ENCODE measurements at places on chromosomes 13 and 19.

GRCh38 chr13:68998056-68998455 is 1109.6 kb upstream of the ATXN8OS start:
- no peak for DNase-seq

- no peak for DNase-seq
Observed at GRCh38 chr13:111562716-111563115, 242.3 kb downstream of the TEX29 start.

- no peak for DNase-seq
Observed at GRCh38 chr19:37505958-37506386, 767 bp upstream of the ZNF793 start.

DNA sequence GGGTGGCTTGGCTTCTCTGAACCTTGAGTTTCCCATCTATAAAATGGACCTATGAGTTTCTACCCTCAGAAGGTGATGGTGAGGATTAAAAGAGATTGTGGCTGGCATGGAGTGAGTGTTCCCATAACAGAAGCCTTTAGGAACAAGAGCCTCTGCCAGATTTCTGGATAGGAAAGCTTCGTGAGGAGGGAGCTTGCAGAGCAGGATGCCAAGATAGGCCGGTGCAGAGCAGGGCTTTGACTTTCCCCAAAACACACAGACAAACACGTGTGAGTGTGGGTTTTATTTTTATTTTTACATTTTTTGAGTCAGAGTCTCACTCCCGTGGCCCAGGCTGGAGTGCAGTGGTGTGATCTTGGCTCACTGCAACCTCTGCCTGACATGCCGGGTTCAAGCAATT is 3.7 kb upstream of the CNN1 start:
- DNase-seq: no peak

GRCh38 chr19:44903602-44904425 is 1.8 kb upstream of the APOE start:
- peak; percentile 70 for DNase-seq

DNA sequence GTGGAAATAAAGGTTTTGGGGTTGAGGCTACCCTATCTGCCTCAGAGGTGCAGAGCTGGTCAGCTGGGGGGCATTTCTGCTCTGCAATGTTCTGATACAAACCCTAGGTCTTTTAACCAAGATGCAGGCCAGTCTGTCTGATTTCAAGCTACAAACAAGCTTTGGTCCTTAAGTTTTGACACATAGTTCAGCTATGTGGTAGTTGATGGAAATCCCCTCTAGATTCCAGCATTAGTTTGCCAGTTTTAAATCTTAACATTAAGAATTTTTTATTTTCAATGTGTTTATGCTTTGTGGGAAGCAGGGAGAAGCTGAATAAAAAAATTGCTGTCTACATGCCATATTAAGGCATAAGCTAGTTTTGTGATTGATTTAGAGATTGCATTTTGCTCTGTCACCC is 225.7 kb downstream of the LMO7 start:
- no peak for DNase-seq

- DNase-seq: no peak
Observed at GRCh38 chr13:41835871-41836270, 125.0 kb downstream of the VWA8 start.

- no peak for DNase-seq
Observed at GRCh38 chr13:95603887-95604555, 40.5 kb downstream of the DZIP1 start.

DNA sequence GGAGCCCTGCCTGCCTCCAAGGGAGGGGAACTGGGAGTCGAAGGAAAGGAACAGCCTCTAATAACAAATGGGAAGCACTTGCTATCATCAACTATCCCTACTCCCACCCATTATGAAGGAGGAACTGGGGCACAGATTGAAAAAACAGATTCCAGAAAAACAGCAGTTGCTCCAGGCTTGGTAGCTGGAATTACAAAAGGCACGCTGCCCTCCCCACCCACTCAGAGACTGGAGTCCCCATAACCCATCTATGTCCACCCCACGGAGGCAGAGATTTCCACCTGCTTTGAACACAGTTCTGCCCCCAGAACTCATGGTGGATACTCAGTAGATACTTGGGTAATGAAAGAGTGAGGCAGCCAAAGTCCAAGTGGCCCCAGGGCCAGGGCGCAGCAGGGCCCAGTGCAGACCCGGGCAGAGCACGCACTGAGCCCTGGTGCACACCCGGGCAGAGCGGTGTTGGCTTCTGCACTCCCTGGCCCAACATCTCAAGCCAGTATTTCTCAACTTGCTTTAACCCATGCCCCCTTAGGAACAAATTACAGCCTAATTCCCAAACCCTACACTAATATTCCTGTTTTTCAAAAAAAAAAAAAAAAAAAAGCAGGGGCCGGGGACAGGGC is 19.1 kb upstream of the CCNP start:
- DNase-seq: no peak

GRCh38 chr19:18898607-18899408 is 2.9 kb upstream of the CERS1 start:
- DNase-seq: no peak

Data from activated T-helper 1 cell treated with anti-CD3 and anti-CD28 coated beads, Interleukin-2, amount 50 U/mL, for 16 hours (primary cell).